Fibroblast of skin of right biceps (primary cell): ENCODE measurements at places on chromosomes 4 and X.

GRCh38 chr4:62548108-62548524 lies 1348.0 kb downstream of the ADGRL3 start:
- DNase-seq, result peak; percentile 3

DNA sequence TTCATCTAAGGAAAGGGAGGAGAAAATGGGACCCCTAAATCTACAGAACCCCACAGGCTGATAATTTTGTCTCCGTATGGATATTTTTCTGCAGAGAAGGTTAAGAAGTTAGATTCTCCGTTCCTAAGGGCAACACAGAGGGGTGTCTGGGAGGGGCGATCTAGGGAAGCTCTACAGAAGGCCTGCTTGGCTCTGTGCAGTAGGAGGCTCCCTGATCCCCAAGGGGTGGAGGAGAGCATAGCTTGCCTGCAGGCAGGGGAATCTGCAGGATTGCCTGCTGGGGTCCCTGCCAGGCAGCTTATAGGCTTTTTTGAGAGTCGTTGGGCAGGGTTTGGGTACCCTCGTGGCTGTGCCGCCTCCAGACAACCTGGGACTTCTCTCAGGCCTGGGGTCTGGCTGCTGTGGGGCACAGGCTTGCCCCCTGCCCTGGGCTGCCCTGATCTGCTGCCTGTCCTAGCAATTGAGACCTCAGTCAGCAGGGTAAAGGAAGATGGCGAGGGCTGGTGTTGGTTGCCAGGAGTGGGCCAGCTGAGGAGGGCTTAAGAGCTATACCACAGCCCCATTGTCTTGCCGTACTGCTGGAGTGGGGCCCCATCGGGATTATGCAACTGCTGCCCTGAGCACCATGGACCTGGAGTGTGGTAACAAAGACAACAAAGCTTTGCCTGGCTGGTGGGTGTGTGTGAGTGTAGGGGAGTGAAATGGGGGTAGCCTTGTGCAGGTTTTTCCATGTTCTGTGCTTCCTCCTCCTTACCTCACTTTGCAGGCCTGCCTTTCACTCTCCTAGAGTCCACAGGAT lies 74.1 kb downstream of the EFNB1 start:
- DNase-seq, result no peak

DNA sequence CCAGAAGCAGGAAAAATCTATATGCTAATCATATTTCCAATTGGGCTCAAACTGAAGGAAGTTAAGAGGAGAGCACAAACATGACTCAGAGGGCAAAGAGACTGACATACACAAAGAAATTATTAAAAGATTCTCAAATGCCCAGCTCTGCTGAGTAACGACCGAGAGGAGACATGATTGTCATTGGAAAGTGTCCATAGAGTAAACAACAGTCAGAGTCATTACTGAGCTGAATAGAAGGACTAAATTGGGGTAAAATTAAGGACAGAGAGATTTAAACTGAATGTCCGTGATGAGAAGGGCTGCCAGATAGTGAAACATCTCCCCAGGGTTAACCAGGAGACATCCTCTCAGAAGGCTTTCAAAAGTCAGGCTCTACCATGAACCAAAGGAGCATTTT lies 111.2 kb upstream of the GALNT7 start:
- DNase-seq, result no peak

GRCh38 chr4:177671387-177671786 lies 229.2 kb upstream of the AGA start:
- DNase-seq, result no peak

DNA sequence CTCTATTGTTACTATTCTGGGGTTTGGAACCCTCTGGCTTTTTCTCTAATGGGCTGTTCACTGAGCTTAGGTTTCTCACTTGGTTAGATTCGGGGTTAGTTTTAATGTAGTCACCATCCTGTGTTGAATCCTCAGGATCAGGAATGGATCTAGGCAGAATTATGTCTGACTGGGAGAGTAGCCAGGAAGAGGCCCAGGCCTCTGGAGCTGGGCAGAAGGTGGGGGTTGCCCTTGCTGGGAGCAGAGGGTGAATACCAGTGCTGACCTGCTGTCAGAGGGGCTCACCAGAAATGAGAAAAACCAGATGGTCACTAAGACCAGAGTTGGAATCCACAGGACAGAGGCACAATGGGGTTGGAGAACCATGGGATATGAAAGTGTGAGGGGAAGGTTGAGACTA lies 126.6 kb upstream of the SLC4A4 start:
- peak; percentile 53 for DNase-seq

- no peak for DNase-seq
These were observed 15.7 kb downstream of the TIGD4 start for GRCh38 chr4:152763796-152764195.

DNA sequence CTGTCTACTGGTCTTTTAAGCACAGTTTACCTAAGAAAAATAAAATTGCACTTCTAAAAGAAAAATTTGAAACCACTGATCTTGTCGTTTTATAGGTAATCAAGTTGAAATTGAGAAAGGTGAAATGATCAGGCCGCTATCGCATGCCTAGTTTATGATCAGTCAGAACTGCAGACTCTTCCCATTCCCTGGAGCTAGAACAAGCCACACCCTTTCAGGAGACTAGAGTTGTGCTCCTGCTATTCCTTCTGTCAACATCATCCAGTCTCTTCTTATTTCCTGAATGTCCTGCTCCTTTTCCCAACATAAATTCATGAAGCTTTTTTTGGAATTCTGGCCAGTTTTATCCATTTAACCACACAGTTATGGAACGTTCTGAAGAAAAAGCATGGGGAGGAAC lies 135.1 kb downstream of the SLC7A11 start:
- no peak for DNase-seq

DNA sequence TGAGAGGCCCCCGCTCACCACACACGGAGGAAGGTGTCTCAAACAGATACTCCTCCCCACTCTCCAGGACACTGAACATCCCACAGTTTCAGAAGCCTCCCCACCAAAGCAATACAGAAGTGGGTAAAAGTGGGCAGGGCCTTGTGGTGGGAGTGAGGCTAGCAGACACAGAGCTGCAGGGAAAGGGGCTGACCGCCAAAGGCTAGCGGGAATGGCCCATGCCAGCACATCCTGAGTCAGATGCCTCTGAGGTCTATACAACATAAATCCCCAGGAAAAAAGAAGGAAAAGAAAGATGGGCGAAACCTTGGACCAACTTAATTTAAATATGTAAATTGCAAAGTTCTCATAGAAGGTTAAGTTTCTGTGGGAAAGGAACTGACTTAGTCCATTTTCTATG lies 21.9 kb upstream of the ARHGAP10 start:
- DNase-seq, result peak; percentile 49

DNA sequence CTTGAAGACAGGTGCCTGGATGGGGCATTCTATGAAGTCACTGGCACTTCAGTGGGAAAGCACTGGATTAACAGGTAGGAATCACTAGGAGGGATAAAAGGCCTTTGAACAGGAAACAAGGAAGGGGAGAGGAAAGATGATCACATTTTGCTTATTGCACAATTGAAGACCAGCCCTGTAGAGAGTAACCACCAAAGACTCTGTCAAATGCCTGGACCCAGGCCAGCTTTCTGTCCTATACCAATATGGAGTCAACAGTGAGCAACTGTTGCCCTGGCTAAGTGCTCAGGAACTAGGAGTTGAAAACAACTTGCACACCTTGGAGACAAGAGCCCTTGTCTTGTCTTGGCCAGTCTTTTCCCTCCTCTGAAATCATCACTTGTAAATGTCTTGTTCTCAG lies 14.1 kb upstream of the RTL3 start:
- no peak for DNase-seq

GRCh38 chr4:48970471-48970921 lies 15.6 kb upstream of the CWH43 start:
- DNase-seq, result peak; percentile 86
